ENCODE measurements at places on chromosomes 13 and 19. TPM values are rescaled to one million over a fixed set of nuclear protein-coding genes. Genes with fewer than 3 reads are reported as not detected.

DNA sequence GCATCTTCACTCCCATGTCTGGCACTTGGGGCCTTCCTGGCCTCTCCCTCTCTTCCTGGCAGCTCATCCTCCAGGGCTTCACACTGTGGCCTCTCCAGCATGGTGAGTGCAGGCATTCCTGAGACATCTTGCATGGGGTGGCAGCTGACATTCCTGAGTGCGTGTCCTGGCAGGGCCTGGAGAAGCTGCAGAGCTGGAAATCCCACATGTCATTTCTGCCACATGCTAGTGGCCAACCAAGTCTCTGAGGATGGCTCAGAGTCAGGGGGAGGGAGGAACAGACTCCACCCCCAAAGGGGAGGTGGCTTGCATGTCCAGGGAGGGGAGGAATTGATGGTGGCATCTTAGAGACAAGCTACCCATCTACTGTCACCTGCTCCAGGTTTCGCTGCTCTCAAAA lies 41.6 kb upstream of the AMER2 start:
- H3K4me3 ChIP-seq, result no peak overlapping the region
- DNase-seq, result peak; percentile 56
- no peak overlapping the region for H3K27ac ChIP-seq
- no peaks in the 10 kb centered on the region for H3K36me3 ChIP-seq
- peaks cover 8% of the 10 kb centered on the region for H3K27me3 ChIP-seq

GRCh38 chr13:110578363-110578762 lies 16.8 kb upstream of the RAB20 start:
- H3K27ac ChIP-seq, result no peak overlapping the region
- no peak overlapping the region for H3K4me3 ChIP-seq
- H3K27me3 ChIP-seq, result no peaks in the 10 kb centered on the region

GRCh38 chr13:65508338-65508737 lies 1721.8 kb downstream of the PCDH9 start:
- no peak for DNase-seq
- no peak overlapping the region for H3K27ac ChIP-seq
- H3K27me3 ChIP-seq, result no peaks in the 10 kb centered on the region
- H3K4me3 ChIP-seq, result no peak overlapping the region
- H3K4me1 ChIP-seq, result no peaks in the 10 kb centered on the region

GRCh38 chr13:77047649-77048343 lies 20.8 kb upstream of the FBXL3 start:
- H3K36me3 ChIP-seq, result peaks cover 14% of the 10 kb centered on the region
- no peaks in the 10 kb centered on the region for H3K27me3 ChIP-seq
- H3K4me1 ChIP-seq, result peaks cover 7% of the 10 kb centered on the region
- no peak overlapping the region for H3K27ac ChIP-seq

- peak; percentile 84 for DNase-seq
- H3K36me3 ChIP-seq, result no peaks in the 10 kb centered on the region
- no peaks in the 10 kb centered on the region for H3K27me3 ChIP-seq
- H3K27ac ChIP-seq, result peak overlapping the region; percentile 30
Observed at GRCh38 chr19:42531313-42531712, 3.0 kb upstream of the CEACAM1 start.

DNA sequence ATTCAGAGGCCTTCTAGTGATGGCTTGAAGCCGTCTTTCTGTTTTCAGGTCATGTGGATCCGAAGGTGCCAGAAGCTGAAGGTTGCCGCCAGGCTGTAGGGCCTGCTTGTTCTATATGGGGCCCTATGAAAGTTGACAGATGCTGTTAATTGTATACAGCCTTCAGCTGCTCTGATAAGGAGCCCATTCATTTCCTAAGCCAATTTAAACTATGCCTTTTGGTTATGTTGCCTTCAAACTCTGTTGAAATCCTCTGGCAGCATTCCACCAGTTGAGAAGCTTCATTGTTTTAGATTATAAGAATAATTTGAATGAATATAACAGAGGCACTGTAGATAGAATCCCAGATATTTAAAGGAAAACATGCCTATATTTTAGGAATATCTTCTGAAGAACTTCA lies 34.4 kb downstream of the RAP2A start:
- no peak for DNase-seq
- H3K36me3 ChIP-seq, result no peaks in the 10 kb centered on the region
- no peaks in the 10 kb centered on the region for H3K27me3 ChIP-seq
- H3K4me3 ChIP-seq, result no peak overlapping the region
- no peak overlapping the region for H3K27ac ChIP-seq

GRCh38 chr19:37114001-37114400 lies 35.8 kb downstream of the ZNF420 start:
- no peak for DNase-seq
- H3K4me1 ChIP-seq, result no peaks in the 10 kb centered on the region
- H3K27ac ChIP-seq, result no peak overlapping the region
- peaks cover 23% of the 10 kb centered on the region for H3K36me3 ChIP-seq

- H3K27me3 ChIP-seq, result no peaks in the 10 kb centered on the region
- H3K27ac ChIP-seq, result no peak overlapping the region
- H3K4me3 ChIP-seq, result no peak overlapping the region
- DNase-seq, result peak; percentile 43
- H3K36me3 ChIP-seq, result no peaks in the 10 kb centered on the region
Observed at GRCh38 chr19:47765523-47766358, 12.8 kb upstream of the SELENOW start.

DNA sequence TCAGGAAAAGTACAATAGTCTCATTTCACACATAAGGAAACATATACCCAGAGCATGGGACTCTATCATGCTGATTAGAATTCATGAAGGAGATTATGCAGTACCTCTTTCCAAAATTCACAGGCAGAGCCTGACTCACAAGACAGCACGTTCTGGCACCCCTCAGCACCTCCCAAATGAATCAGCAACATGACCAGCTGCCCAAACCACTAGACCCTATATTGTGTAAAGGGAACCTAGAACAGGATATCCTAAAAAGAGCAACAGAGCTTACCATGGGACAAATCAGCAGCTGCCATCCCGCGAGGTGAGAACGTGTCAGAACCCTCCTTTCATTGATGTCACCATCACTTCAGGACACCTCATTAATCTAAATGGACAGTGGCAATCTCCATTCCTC lies 2.5 kb downstream of the ZNF426 start:
- H3K27me3 ChIP-seq, result no peaks in the 10 kb centered on the region
- H3K27ac ChIP-seq, result no peak overlapping the region
- DNase-seq, result no peak
- H3K4me1 ChIP-seq, result peaks cover 10% of the 10 kb centered on the region
- H3K4me3 ChIP-seq, result peak overlapping the region; percentile 2

GRCh38 chr19:290372-291005 lies 714 bp downstream of the PLPP2 start:
- no peaks in the 10 kb centered on the region for H3K4me1 ChIP-seq
- DNase-seq, result no peak
- H3K27ac ChIP-seq, result no peak overlapping the region
- H3K36me3 ChIP-seq, result no peaks in the 10 kb centered on the region

GRCh38 chr13:22173610-22174009 lies 502.7 kb downstream of the FGF9 start:
- peak; percentile 24 for DNase-seq
- H3K4me3 ChIP-seq, result no peak overlapping the region
- no peak overlapping the region for H3K27ac ChIP-seq
- no peaks in the 10 kb centered on the region for H3K27me3 ChIP-seq
- H3K36me3 ChIP-seq, result no peaks in the 10 kb centered on the region
- no peaks in the 10 kb centered on the region for H3K4me1 ChIP-seq

- no peak overlapping the region for H3K4me3 ChIP-seq
- H3K27ac ChIP-seq, result no peak overlapping the region
- H3K27me3 ChIP-seq, result no peaks in the 10 kb centered on the region
- H3K4me1 ChIP-seq, result no peaks in the 10 kb centered on the region
- H3K36me3 ChIP-seq, result no peaks in the 10 kb centered on the region
- no peak for DNase-seq
Observed at GRCh38 chr13:62185631-62186255, 770.1 kb upstream of the PCDH20 start.

DNA sequence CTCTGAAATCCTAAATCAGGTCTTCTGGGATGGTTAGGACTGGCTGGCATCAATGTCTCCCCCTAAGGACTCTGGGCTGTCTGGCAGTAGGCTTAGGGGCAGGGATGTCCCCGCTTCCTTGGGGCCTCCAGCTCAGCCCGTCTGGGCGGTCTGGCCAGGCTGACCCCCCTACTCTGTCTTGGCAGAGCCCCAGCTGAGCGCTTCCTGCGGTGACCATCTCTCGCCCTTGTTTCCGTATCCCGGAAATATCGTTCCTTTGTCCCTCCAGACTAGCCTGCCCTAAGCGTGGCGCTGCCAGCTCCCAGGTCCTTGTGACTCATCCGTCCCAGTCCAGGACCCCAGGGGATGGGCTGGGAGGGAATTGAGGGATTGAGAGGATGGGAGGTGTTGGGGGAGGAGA lies 11.3 kb downstream of the GTPBP3 start:
- peak overlapping the region; percentile 47 for H3K4me3 ChIP-seq
- DNase-seq, result peak; percentile 78
- peaks cover 10% of the 10 kb centered on the region for H3K4me1 ChIP-seq
- H3K27me3 ChIP-seq, result no peaks in the 10 kb centered on the region
- no peak overlapping the region for H3K27ac ChIP-seq

- DNase-seq, result peak; percentile 6
- peaks cover 28% of the 10 kb centered on the region for H3K4me1 ChIP-seq
- H3K27ac ChIP-seq, result no peak overlapping the region
Observed at GRCh38 chr13:89518289-89519077, 1829.0 kb upstream of the MIR17HG start.

- no peaks in the 10 kb centered on the region for H3K27me3 ChIP-seq
- no peaks in the 10 kb centered on the region for H3K36me3 ChIP-seq
- no peak overlapping the region for H3K27ac ChIP-seq
- H3K4me1 ChIP-seq, result no peaks in the 10 kb centered on the region
- DNase-seq, result no peak
Observed at GRCh38 chr19:41431426-41432386, 4.5 kb upstream of the B3GNT8 start.

DNA sequence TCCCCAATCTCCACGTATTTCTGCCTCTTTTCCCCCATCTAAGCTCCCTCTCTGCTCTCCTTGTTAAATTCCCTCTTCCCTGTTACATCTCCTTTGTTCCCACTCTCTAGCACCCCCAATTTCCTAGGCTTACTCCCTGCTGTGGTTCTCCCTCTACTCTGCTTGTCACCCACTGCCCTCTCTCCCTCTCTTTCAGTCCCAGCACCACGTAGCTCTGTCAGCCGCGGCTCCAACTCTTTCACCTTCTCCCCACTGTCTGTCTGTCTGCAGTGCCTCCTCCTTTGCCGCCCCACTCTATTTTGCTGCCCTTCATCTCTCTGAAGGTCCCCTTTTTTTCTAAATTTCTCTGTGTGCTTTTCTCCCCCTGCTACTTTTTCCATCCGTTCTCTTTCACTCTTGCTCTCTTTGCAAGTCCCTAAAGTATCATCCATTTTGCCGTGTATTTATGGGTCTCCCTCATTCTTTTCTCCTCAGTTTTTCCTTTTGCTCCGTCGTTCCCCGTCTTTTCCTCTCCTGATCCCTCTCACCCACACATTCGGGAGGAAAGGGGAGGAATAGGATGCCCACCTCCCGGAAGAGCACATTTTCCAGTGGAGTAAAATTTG lies 937 bp downstream of the ZNF841 start:
- H3K4me1 ChIP-seq, result no peaks in the 10 kb centered on the region
- peak overlapping the region; percentile 98 for H3K4me3 ChIP-seq
- DNase-seq, result peak; percentile 9
- H3K27ac ChIP-seq, result no peak overlapping the region

DNA sequence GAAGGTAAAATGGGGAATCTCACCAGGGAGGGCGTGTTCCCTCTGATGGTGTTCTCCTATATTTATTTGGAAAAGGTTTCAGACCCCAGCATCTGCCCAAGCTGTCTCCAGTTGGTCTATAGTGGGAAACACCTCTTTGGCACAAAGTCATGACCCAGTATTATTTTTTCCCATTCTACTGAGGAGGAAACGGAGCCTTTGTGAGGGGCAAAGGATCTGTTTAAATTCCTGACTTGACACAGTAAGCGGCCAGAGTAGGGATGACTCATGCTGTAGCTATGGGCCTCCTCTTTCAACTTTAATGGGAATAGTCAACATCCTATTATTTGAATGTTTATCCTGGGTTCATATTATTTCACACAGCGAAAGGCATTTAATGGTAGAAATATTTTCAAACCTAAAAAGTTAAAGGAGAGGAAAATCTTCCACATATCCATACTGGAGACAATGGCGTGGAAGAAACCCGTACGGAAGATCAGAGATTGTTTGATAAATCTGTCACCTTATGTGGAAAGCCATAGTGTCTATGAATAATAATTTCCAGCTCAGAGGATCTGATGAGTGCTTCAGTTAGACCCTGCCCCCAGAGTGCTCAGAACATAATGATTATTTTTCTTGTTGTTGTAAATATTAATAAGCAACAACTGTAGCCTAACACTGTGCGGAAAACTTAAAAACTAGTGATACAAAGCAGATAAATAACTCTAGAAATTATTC lies 126.0 kb downstream of the FOXO1 start:
- H3K4me3 ChIP-seq, result no peak overlapping the region
- H3K27ac ChIP-seq, result peak overlapping the region; percentile 56
- H3K4me1 ChIP-seq, result peaks cover 17% of the 10 kb centered on the region
- H3K27me3 ChIP-seq, result no peaks in the 10 kb centered on the region
- no peaks in the 10 kb centered on the region for H3K36me3 ChIP-seq
- DNase-seq, result peak; percentile 84

DNA sequence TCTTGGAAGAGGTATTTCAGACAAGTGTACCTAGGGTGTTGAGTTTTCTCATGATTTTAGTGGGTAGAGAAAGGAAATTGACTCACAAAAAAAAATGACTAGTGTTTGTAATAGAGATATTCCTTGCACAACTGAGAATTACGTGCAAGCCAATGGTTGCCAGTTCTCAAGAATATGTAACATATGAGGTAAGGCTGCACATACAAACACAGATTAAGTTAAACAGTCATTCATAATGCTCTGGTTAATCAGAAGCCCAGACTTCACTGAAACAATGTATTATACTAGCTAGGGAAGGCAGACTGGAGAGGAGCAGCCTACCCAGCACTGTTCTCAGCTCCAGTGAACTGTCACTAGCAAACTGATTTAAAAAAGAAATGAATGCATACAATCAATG lies 418.3 kb downstream of the DIAPH3 start:
- H3K27ac ChIP-seq, result no peak overlapping the region
- no peaks in the 10 kb centered on the region for H3K36me3 ChIP-seq
- H3K4me1 ChIP-seq, result no peaks in the 10 kb centered on the region
- no peak overlapping the region for H3K4me3 ChIP-seq

- H3K27ac ChIP-seq, result no peak overlapping the region
- no peak overlapping the region for H3K4me3 ChIP-seq
Observed at GRCh38 chr13:98538876-98539275, 38.0 kb downstream of the STK24 start.

DNA sequence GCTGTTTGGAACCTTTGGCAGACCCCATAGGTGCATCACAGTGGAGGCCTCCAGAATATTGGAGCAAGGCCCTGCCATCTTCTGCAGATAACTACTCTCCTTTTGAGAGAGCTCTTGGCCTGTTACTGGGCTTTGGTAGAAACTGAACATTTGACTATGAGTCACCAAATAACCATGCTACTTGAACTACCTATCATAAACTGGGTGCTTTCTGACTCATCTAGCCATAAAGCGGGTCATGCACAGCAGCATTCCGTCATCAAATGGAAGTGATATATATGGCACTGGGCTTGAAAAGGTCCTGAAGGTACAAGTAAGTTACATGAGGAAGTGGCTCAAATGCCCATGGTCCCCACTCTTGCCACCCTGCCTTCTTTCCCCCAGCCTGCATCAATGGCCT lies 782.5 kb upstream of the SLITRK6 start:
- no peak overlapping the region for H3K4me3 ChIP-seq
- DNase-seq, result peak; percentile 53
- H3K27ac ChIP-seq, result no peak overlapping the region

The IGFL1 gene
- total RNA-seq, result 0.77 TPM

The RNF225 gene
- total RNA-seq, result not detected

The GRK1 gene
- not detected for total RNA-seq

The RETN gene
- total RNA-seq, result not detected

The CYP2A7 gene
- total RNA-seq, result not detected

The UBL5 gene
- total RNA-seq, result 599 TPM

The PGLYRP2 gene
- total RNA-seq, result not detected

The CABP5 gene
- not detected for total RNA-seq

The RFPL4AL1 gene
- not detected for total RNA-seq

Measured in PC-3 (cell line).